Aorta (tissue), 5 donors: ENCODE measurements at places on chromosomes 6 and 20. TPM values are rescaled to one million over a fixed set of nuclear protein-coding genes. Genes with fewer than 3 reads are reported as not detected.

GRCh38 chr6:75204959-75205775 lies 686 bp downstream of the COL12A1 start:
- peak; percentile 89 for DNase-seq

Gene PRDM13
- total RNA-seq: not detected

Gene C6orf132
- total RNA-seq: 3.1 TPM

- DNase-seq: no peak
Measured at GRCh38 chr6:131122516-131122915, 12.8 kb upstream of the AKAP7 start.

Gene EBF4
- total RNA-seq: 16.7 TPM

GRCh38 chr6:36118550-36119107 lies 11.7 kb upstream of the MAPK13 start:
- no peak for DNase-seq

- DNase-seq: no peak
Measured at GRCh38 chr6:55874316-55874715, 1.1 kb downstream of the BMP5 start.

- no peak for DNase-seq
Measured at GRCh38 chr6:17589406-17590096, 10.6 kb upstream of the FAM8A1 start.

DNA sequence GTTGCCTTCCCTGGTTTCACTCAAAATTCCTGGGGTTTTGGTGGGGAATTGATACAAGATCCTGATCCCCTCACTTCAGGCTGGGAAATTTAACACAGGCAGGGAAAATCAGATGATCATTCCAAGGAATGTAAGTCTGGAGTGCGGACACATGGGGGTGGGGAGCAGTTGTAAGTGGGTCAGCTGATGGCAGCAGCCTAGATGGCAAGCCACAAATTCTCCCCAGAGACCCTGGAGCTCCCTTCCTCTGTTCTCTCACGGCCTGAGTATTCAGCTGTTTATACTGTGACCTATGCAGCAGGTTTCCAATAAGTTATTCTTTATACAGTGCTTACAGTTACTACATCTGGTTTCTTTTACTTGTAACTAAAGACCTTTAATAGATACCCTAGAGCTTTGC lies 144.9 kb downstream of the SH3BGRL2 start:
- no peak for DNase-seq

- no peak for DNase-seq
Measured at GRCh38 chr6:143225929-143226328, 165.2 kb downstream of the AIG1 start.

DNA sequence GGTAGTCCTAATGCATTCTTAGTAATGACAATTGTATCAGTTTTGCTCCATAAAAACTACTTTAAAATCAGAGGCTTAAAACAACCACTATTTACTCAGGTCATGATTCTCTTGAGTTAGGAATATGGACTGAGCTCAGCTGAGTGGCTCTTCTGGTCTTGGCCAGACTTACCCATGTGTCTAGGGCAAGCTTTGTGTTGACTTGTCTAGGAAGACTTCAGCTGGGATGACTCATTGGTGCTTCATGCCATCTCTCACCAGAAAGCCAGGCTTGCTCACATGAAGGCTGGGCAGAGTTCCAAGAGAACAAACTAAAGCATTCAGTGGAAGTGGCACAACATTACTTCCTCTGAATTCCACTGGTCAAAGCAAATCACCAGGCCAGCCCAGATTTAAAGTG lies 155.3 kb downstream of the DHX35 start:
- no peak for DNase-seq

DNA sequence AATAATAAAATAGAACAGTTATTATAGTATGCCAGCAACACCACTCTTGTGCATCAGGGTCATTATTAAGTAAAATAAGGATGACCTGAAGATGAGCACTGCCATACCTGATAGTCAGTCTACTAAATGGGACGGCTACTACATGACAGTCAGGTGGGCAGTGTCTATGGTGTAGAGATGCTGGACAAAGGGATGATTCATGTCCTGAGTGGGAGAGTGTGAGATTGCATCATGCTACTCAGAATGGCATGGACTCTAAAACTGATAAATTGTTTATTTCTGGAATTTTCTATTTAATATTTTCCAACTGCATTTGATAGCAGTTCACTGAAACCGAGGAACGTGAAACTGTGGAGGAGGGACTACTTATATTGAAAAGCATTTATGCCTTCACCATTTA lies 38.8 kb downstream of the SNX9 start:
- DNase-seq: no peak

DNA sequence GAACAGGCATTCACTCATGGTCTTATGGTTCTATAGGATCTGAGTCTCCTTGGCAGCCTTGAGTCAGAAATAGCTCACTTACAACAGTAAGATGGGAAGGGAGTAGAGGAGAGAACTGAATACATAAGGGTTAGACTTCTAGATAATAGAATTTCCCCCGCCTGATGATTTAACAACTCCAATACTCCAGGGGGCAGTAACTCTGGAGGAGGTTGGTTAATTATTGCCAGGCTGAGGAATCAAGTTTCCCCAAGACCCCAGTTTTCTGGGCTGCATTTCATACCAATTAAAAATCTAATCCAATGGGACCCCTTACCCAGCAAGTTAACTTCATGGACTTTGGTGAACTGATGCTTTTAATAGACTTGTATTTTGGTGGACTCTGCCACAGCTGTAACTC lies 94.2 kb upstream of the MOCS1 start:
- DNase-seq: no peak

Gene DSP
- 6.3 TPM for total RNA-seq

GRCh38 chr20:45507011-45507820 lies 8.2 kb downstream of the SPINT3 start:
- DNase-seq: no peak

GRCh38 chr6:146851837-146852236 lies 253.1 kb downstream of the ADGB start:
- DNase-seq: no peak

- no peak for DNase-seq
Measured at GRCh38 chr6:118743746-118744145, 92.4 kb upstream of the CEP85L start.

- DNase-seq: no peak
Measured at GRCh38 chr6:168450917-168451316, 9.9 kb downstream of the SMOC2 start.

- DNase-seq: no peak
Measured at GRCh38 chr20:24254480-24254879, 214.9 kb upstream of the SYNDIG1 start.

DNA sequence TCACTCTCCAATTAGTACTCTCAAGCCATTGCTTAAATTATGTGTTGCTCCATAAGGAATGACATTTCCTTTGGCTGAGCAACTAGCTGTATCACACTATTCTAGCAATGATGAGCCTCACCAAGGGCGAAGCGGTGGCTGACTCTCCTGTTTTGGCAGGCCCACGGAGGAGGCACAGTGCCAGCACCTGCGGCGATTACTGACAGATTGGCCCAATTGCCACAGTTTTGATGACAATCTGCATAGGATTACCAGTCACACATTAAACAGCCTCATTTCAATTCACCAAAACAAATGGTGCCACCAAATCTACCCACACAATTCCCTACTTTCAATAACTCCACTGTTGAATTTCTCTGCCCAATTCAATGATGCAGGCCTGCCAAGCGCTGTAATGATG lies 286.9 kb downstream of the PTPRK start:
- DNase-seq: no peak

- DNase-seq: no peak
Measured at GRCh38 chr20:38789503-38790199, 15.8 kb upstream of the PPP1R16B start.

DNA sequence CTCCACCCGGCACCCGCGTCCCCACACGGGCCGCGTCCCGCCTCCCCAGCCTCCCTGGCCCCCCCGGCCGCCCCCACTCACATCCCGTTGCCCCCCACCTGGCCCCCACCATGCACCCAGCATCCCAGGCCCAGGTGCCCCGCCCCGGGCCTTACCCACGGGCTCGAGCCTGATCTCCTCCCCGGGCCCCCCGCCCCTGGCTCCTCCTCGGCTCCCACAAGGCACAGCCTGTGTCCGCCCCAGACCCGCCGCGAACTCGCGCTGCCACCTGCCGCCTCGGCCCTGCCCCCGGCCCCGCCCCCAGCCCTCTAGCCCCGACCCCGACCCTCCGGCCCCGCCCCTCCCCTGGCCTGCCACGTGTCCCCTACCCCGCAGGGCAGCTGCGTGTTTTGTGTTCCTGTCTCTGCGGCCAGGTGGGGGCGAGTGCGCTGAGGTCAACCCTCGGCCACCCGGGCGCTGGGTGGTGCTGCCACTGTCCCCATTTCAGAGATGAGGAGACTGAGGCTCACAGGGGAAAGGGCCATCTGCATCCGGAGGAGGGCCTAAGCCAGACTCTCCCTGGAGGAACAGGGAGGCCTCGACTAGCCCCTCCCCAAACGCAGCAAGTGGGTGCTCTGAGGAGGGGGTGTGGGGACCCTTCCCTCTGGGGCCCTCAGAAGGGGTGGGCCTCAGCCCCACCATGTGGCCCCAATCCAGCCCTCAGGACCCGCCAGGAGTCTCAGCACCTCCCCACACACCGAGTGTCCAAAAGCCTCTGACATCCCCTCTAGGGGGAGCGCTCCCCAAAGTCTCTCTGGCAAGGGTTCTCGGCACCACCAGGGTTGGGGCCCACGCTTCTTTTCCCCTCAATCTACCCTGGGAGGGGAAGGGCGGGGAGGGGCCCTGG lies 99.8 kb downstream of the TAF4 start:
- no peak for DNase-seq

DNA sequence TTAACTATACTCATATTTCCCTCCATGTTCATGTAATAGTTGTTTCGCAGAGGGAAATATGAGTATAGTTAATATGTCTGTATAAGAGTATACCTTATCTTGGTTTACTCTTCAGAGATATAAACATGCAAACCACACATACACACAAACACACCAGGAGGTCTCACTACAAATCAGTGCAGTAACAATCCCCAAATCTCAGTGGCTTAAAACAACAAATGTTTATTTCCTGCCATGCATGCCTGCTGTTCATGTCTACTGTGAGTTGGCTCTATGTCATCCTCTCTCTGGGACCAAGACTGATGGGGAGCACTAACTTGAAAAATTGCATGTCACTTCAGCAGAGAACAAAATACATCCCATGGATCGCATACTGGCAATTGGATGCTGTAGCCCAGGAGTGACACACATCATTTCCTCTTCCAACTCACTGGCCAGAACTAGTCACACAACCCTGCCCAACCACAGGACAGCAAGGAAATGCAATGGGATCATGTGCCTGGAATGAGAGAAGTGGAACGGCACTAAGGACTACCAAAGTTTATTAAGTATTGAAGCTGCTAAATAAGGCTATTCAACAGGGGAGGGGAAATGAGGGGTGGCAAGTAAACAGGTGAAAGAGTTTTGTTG lies 89.0 kb upstream of the DTNBP1 start:
- DNase-seq: no peak

DNA sequence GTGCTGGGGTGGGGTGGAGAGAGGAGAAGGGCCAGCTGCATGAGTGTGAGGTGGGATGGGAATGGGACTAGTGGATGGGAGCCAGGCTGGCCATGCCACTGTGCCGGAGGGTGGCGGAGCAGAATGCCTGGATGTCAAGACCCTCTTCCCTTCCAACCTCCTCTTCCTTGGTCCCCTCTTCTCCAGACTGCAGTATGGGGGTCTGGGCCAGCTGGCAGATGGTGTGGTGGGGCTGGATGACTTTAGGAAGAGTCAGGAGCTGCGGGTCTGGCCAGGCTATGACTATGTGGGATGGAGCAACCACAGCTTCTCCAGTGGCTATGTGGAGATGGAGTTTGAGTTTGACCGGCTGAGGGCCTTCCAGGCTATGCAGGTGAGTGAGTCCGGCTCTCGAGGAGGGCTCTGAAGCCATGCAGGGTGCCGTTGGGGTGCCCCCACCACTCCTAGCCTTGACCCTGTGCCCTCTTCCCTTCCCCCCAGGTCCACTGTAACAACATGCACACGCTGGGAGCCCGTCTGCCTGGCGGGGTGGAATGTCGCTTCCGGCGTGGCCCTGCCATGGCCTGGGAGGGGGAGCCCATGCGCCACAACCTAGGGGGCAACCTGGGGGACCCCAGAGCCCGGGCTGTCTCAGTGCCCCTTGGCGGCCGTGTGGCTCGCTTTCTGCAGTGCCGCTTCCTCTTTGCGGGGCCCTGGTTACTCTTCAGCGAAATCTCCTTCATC lies 7.7 kb downstream of the DDR1 start:
- DNase-seq: no peak

DNA sequence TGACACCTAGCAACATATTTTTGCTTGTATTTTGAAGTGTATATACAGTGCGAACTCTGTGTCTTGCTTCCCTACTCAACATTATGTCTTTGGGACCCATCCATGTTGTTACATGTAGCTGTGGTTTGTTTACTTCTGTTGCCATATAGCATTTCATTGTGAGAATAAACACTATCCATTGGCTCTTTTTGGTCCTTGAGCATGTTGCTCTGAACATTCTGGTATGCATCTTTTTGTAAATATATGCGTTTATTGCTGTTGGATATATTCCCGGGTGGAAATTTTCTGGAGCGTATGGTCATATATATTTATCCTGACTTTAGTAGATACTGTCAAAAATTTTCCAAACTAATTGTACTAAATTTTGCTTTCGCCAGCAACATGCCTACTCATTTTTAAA lies 222.5 kb upstream of the SPTLC3 start:
- DNase-seq: no peak

DNA sequence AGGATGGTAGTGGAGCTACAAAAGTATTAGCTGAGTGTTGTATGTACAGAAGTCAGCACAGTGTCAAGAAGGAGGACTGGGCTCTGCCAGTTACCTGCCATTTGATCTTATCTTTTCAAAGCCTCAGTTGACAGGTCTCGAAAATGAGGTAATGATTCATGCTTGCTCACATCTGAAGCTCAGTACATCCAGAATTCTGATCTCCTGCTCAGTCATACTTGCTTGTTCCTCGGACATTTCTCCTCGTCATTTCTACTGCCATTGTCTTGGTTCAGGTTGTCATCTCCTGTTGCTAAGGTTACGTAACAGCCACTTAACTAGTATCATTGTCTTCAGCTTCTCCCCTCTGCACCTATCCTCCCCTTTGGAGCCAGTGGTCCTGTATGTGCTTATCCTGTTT lies 89.5 kb downstream of the SLX4IP start:
- no peak for DNase-seq

GRCh38 chr6:46262928-46263706 lies 92.3 kb upstream of the ENPP5 start:
- no peak for DNase-seq

DNA sequence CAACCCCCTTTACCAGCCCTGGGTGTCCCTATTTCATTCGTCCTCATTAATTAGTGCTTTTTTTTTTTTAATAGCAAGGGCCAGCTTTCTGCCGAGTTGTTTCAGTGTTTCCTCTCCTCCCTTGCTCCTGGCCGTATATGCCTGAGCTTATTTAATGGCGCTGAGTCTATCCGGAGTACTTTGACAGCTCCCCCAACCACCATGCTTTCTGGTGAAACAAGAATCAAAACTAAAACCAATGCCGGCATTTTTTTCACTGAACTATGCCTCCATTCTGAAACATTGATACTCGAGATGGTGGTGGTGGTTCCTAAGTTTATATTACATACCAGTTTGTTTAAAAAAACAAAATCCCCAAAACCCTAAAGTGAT lies 1.2 kb downstream of the DCBLD1 start:
- no peak for DNase-seq

- no peak for DNase-seq
Measured at GRCh38 chr20:49326026-49326425, 48.2 kb upstream of the ZNFX1 start.

GRCh38 chr6:170454512-170455285 lies 98.4 kb downstream of the PSMB1 start:
- DNase-seq: peak; percentile 56

- DNase-seq: no peak
Measured at GRCh38 chr6:32459781-32460424, 20.2 kb downstream of the HLA-DRA start.

Gene PANK2
- total RNA-seq: 53.2 TPM
